ENCODE measurements at places on chromosomes 1 and 21.

DNA sequence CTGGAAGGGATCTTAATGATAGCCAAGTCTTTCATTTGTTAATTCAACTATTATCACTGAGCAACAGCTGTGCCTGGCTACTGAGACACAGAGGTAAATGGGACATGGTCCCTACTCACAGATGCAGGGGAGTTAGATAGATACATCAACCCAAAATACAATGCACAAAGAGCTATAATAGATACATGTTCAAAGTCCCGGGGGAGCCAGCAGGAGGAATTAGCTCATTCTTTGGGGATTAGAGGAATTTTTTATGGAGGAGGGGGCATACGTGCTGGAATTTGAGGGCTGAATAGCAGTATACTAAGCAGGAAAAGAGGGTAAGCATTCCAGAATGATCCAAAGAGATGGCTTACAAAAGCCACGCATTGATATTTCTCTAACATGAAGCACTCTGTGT lies 34.6 kb downstream of the C8B start:
- DNase-seq = no peak

GRCh38 chr1:102071451-102071850 lies 74.7 kb upstream of the OLFM3 start:
- DNase-seq = no peak

DNA sequence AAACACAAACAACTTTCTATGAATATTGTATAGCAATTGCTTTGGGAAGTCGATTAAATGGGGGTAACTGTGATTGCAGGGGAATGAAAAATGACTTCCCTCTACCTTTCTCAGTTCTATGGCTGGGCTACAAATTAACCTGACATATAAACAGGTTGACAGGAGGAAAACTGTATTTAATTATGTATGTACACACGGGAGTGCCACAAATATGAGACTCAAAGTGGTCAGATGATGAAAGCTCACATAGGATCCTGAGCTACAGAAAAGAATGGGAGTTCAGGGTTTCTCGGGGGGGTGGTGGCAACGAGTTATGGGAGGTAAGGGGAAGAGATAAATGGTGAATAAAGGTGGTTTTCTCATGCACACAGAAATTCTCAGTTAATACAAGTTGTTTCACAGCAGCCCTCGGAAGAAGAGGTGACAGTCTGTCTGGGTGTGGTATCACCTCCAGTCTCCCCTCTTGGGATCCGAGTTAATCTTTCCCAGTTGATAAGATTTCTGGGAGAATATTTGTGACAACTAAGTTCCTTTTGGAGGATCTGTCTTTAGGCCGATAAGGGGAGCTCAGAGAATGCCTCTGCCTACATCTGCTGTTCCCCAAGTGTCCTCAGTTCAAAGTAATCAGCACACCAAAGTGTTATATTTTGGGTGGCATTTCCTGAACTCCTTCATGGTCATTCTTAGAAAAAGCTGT lies 26.3 kb downstream of the GADD45A start:
- no peak for DNase-seq

- DNase-seq = no peak
Observed at GRCh38 chr1:94276988-94277434, 39.6 kb upstream of the ARHGAP29 start.

DNA sequence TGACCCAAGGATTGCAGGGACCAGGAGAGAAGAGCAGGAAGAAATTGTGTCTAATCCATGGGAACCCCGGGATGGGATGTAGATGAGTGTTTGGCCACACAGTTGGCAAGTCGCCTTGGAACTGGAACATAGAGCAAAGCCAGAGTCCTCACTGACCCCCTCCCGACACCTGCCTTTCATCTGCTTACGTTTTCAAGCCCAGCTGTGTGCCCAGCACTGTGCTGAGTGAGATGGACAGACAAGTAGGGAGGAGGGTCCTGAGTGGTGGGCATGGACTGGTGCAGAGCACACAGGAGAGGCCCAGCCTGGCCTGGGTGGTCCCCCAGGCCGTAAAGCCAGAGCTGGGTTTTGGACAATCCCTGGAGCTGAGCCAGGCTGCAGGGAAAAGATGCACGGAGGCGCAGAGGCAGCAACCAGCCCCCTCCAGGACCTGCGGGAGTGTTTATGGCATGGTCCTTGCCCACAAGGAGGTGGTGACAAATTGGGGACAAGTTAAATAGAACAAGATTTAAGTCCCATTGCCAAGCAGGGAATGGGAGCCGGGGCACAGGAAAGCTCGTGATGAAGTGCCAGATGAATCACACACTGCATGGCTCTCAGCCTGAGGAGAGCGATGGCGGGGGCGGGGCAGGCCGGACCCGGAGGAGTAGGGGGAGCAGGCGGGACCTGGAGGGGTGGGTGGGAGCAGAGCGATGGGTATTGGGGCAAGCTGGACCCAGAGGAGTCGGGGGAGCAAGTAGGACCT lies 157.8 kb upstream of the VAMP3 start:
- DNase-seq = no peak

DNA sequence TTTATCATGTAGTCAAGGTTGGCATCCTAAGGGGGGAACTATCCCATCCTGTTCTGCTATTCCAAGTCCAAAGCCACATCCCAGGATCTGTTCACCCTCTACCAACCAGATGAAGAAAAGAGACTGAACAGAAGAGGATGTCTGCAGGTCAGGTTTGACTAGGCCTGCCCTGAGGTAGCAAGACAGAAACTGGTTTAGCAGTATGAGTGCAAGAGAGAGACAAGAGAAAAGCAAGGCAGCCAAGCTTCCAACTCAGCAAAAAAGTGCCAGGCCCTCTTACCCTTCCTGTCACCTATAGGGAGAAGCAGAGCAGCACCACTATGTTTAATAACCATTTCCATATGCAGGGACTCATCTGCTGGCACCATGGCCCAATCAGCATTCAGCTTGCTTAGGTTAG lies 320.8 kb upstream of the DUSP10 start:
- DNase-seq = no peak

GRCh38 chr21:42238185-42238934 lies 19.4 kb downstream of the ABCG1 start:
- no peak for DNase-seq

- no peak for DNase-seq
Observed at GRCh38 chr21:15788847-15789523, 59.2 kb downstream of the USP25 start.

- DNase-seq = no peak
Observed at GRCh38 chr1:67464058-67464457, 33.9 kb upstream of the SERBP1 start.
